Activated naive CD4-positive, alpha-beta T cell (primary cell): ENCODE measurements at places on chromosomes 1 and 21.

GRCh38 chr1:91502672-91503184 is 2.1 kb downstream of the CDC7 start:
- DNase-seq, result no peak

- DNase-seq, result no peak
Observed at GRCh38 chr1:17043676-17044075, 10.2 kb downstream of the SDHB start.

GRCh38 chr1:239276051-239276450 is 110.3 kb upstream of the CHRM3 start:
- no peak for DNase-seq

GRCh38 chr1:8879922-8880676 is 1.6 kb upstream of the ENO1 start:
- no peak for DNase-seq

DNA sequence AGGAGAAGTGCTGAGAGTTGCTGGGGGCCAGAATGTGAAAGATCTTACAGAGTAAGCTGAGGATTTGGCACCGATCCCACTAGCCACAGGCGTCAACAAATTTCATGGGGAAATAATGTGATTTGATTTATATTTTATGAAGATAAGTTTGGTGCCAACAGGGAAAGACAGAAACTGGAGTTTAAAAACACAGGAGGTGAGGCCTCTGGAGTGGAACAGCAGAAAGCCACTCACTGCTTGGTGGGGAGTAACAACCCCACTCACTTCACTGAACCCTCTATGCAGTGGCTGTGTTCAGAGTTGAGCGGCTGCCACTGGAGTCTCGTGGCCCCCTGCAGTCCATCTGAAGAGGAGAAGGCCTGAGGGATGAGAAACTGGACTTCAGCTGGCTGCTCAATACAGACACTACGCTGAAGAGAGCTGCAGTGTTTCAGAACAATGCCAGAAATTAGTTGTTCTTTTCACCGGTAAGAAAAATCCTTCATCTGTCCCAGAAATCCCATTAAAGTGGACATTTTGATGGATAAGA is 48.0 kb upstream of the RXRG start:
- no peak for DNase-seq

DNA sequence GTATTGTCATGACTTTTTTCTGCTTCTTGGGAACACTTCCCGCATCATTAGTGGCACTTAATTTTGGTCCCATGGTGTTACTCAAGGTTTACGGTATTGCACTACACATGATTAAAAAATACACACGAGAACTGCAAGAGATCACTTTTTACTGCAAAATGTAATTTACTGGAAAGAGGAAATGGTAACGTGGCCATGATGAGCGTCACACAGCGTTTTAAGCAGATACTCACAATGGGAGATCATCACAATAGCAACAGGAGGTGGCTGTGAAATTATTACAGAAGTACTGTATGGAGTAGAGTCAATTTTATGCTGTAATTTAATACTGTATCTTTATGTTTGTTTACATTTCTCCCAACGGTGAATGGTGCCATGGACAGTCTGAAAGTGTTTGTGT is 1510.3 kb downstream of the AMY1C start:
- DNase-seq, result no peak
